ENCODE measurements at places on chromosomes 16 and 17.
A peak's percentile ranks its signal among the peaks of the same experiment; 100 is the strongest.

- DNase-seq: no peak
Observed at GRCh38 chr17:311119-311782, 41.4 kb downstream of the RPH3AL start.

GRCh38 chr17:36485805-36486203 lies 677 bp upstream of the ZNHIT3 start:
- no peak for DNase-seq

DNA sequence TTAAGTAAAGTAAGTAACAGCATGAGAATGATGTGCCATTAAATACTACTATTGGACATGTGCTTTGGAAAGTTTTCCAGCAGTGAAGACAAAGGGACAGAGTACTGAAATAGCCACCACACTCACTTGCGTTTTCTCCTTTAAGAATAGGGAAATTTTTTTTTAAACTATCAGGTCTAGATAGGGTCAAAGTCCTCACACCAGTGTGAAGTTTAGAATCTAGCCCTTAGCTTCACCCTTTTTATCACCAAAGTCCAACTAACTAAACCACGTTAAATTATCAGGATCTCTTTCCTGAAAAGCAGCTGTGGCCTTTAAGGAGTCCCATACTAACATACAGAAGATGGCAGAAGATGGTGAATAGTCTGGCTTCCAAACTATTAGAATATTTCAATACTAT lies 180.9 kb downstream of the ZNF18 start:
- no peak for DNase-seq

DNA sequence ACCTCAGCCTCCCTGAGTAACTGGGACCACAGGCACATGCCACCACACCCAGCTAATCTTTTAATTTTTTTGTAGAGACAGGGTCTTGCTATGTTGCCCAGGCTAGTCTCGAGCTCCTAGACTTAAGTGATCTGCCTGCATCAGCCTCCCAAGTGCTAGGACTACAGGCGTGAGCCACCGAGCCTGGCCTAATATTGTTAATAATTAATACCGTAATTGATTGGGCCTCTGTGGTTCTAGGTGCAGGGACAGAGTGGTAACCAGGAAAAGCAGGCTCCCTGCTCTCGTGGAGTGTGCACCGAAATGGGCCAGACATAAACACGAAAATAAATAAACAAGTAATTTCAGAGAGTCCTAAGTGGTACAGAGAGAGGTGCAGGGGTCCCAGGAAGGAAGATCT lies 241.0 kb downstream of the GSG1L start:
- no peak for DNase-seq

GRCh38 chr17:49755663-49756283 lies 8.2 kb downstream of the FAM117A start:
- DNase-seq: no peak

DNA sequence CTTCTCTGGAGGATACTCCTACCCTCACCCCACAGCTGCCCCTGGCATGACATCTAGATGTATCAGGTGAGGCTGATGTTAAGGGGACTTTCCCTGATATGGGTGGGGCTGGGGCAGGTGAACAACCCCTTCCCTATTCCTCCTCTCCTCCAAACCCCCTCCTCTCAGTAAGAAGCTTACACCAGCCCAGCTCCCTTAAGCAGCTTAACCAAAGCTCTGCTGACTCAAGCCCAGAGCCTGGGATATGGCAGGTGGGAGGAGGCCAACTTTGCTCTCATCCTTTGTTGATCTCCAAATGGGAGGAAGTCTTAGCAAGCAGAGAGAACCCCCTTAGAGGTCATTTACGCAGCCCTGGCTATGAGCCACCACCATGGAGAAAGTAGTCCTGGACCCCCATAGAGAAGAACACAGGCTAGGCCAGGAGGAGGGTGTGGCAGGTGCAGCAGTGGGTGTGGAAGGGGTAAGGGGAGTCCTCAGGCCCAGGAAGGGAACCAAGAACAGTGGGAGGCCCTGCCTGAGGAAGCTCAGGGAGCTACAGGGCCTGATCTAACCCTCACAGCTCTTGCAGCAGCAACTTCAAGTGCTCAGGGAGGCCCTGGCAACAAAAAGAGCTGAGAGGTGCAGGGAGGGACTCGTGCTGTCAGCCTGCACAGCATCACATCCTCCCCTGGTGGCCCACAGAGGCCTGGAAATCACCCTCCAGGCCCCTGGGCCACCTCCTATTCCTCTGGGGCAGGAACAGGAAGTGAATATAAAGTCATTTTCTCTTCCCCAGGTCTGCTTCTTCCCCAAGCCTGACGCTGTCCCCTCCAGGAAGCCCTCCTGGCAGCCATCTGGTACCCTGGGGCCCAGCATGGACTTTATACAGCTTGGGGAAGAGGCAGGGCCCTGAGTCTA lies 2.9 kb downstream of the UNC119 start:
- DNase-seq: no peak

GRCh38 chr17:39808409-39808997 lies 55.6 kb downstream of the IKZF3 start:
- no peak for DNase-seq

GRCh38 chr17:81039854-81040758 lies 5.2 kb downstream of the BAIAP2 start:
- no peak for DNase-seq

GRCh38 chr17:38451840-38452529 lies 23.7 kb downstream of the ARHGAP23 start:
- no peak for DNase-seq

DNA sequence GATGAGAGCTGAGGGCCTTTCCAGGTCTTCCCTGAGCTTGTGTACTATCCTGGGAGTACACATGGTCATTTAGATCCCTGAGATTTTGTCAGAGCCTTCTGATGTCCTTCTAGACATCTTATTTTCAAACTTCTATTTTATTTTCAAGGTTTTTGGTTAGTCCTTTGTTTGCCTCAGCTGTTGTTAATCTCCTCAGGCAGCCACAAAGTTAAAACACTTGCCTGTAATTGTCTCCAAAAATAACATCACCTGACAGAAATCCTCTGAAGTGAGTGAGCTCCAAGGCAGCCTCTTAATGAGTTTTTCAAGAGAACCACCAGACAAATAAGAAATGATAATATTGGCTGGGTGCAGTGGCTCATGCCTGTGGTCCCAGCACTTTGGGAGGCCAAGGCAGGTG lies 43.8 kb upstream of the CPHXL start:
- DNase-seq: no peak

DNA sequence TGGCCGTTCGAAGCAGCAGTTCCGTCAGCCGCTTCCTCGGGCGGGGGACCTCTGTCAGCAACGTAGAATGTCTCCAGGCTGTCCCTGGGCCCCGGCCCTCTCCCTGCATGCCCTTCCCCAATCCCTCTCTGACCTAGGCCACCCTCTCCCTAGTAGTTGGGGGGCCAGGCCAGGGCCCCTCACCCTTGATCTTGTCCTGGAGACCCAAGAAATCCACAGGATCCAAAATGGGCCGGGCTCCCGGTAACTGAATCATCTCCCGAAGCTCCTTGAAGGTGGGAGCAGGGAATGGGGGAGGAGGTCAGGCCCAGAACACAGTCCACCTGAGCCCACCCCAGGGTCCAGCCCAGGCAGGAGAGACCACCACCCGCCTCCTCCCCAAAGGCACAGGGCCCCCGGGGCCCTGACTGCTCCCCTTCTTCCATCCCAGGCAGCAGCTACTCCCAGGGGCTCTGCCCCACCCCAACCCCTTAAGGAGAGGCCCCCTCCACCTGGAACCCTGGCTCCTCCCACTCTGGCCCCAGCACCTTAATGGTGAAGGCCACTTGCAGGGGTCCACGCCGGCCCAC lies 4.7 kb upstream of the GRIN2C start:
- DNase-seq: no peak

- DNase-seq: no peak
Observed at GRCh38 chr17:61149862-61150362, 249.7 kb upstream of the TBX2 start.

- no peak for DNase-seq
Observed at GRCh38 chr16:47667956-47668355, 206.8 kb downstream of the PHKB start.

- DNase-seq: no peak
Observed at GRCh38 chr17:82310877-82311276, 6.5 kb downstream of the CD7 start.

DNA sequence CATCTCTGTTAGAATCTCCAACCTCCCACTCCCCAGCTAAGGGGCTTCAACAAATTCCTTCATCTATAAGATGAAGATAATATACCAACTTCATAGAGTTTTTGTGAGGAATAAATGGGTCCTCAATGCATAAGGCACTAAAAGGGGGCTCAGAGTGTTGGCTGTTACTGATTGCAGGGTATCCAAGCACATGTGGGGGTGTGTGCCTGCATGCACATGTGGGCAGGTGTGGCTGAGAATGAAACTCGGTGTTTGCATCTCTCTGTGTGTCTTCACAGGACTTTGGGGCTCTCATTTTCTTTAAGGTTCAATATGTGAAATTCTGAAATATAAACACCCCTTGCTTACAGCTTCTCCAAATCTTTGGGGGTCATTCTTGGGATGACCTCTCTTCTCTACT lies 4.1 kb upstream of the PPP1R9B start:
- no peak for DNase-seq

- no peak for DNase-seq
Observed at GRCh38 chr16:79267781-79268180, 332.8 kb downstream of the MAF start.

GRCh38 chr17:40113110-40113906 lies 8.5 kb upstream of the MSL1 start:
- DNase-seq: peak; percentile 86

DNA sequence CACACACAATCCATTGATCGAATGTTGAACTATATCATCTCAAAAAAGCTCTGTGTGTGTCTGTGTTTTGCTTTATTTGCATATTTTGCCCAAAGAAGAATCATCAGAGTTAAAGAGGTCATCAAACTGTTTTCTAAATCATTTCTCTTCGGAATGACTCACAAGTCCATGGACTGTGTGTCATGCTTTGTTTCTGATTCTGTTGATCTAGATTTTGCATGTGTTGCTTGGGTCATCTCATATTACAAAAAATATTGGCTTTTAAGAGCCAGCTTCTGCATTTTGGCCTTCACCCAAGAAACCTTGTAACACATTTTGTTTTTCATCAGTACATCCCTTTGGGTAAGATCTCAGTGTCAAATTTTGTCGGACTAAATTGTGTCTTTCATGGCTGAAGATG lies 471.2 kb upstream of the HSBP1 start:
- DNase-seq: no peak

GRCh38 chr17:51152766-51153209 lies 571 bp upstream of the NME1 start:
- no peak for DNase-seq

DNA sequence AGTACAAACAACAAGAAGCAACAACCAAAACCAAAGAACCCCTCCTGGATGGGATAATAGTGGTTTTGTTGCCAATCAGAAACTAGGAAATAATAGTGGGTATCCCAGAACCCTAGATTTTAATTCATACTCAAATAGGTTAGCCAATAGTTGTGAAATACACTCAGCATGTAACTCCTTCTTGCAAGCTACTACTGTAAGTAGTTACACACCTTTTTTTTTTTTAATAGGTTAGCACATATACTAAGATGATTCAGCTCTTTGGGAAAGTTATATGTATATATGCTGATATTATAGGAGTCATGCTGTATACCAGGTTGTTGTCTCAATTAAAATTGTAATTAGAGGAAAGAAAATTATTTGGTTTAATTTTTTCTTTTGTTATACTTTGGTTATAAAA lies 92.5 kb upstream of the HAS3 start:
- no peak for DNase-seq

DNA sequence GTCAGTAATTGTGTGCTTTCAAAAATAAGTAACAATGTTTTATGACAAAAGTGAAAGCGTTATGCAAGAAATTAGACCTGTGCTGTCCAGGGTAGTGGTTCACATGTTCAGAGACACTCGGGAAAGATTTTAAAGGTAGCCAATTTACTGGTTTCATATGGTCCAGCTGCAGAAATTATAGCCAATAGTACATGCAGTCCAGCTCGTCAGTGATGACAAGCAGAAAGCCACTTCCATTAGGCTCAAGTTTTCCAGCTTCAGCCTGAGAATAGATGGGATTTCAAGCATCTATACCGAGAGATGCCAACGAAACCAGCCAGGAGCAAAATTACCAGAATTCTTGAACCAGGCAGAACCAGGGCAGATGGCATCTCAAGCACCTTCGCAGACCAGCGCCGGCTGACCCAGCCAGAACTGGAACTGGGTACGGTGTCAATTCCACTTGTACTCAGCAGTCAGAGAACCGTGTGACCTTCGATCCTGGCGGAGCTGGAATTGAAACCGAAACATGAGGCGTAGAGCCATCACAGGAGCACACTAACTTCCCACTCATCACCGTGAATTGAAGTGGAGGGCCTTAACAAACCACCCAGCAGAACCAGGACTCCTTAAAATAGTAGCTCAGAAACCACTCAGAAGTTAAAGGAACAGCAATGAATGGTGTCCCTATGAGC lies 207.9 kb upstream of the HSBP1 start:
- no peak for DNase-seq

DNA sequence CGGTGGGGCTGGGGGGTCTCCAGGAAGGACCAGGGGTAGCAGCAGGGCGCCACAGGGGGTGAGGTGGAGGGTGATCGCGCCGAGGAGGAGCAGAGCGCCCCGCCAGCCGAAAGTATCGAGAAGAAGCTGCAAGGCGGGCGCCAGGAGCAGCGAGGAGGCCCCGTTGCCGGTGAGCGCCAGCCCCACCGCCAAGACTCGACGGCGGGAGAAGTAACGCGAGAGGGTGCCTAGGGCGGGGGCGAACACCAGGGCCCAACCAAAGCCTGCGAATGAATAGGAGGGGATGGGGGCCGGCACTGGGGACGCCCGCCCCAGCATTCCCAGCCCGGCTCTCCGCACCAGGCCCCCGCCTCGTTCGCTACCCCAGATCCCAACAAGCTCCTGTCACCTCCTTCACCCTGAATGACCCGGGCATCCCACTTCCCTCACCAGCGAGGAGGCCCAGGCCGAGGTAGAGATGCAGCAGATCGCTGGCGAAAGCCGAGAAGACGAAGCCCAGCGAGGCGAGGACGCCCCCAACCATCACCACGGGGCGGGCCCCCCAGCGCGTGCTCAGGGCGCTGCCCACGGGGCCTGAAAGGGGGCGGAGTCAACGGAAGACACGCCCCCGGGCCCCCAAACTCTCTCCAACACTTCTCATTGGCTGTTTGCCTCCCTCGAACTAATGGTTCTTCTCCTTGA lies 1.3 kb downstream of the SLC16A11 start:
- DNase-seq: no peak

- DNase-seq: no peak
Observed at GRCh38 chr16:72287649-72288048, 115.7 kb upstream of the PMFBP1 start.

DNA sequence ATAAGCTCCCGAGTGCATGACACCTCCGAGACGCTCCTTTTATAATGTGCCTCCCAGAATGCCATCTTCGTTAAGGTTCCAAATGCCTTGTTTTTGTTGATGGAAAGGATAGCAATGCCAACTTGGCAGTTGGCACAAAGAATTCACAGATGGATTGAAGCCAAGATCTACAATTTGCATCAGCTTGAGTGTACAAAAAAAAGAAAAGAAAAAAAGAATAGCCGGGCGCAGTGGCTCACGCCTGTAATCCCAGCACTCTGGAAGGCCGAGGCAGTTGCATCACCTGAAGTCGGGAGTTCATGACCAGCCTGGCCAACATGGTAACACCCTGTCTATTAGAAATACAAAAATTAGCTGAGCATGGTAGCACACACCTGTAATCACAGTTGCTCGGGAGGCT lies 7.6 kb downstream of the TBC1D16 start:
- no peak for DNase-seq

All from ascending aorta (tissue), 2 donors.